ENCODE measurements at places on chromosomes 12 and 14. TPM values are rescaled to one million over a fixed set of nuclear protein-coding genes. Genes with fewer than 3 reads are reported as not detected.

GRCh38 chr12:47828976-47829482 is 9.3 kb upstream of the HDAC7 start:
- H3K4me3 ChIP-seq, result peak overlapping the region; percentile 9
- peaks cover 23% of the 10 kb centered on the region for H3K4me1 ChIP-seq
- no peaks in the 10 kb centered on the region for H3K27me3 ChIP-seq
- peak overlapping the region; percentile 95 for H3K27ac ChIP-seq

DNA sequence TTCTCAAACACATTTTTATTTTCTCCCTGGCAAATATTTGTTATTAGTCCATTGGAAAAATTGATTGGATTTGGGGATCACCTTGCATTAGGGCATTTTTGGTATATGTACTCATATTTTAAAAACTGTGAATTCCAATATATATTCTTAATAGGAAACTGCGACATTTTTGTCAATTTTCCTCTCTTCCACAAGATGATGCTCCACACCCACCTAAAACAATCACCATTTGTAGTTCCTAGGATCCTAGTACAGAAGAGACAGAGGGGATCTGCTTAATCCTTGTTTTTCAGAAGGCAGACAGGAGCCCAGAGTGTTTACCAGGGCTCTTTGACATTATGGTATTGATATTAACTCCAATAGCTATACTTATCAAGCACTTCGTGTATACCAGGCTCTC is 22.8 kb upstream of the OASL start:
- DNase-seq, result no peak
- no peaks in the 10 kb centered on the region for H3K4me1 ChIP-seq
- H3K27ac ChIP-seq, result no peak overlapping the region

GRCh38 chr14:42277840-42278239 is 671.2 kb downstream of the LRFN5 start:
- DNase-seq, result no peak
- H3K4me1 ChIP-seq, result no peaks in the 10 kb centered on the region
- no peak overlapping the region for H3K4me3 ChIP-seq
- H3K27ac ChIP-seq, result no peak overlapping the region
- H3K36me3 ChIP-seq, result no peaks in the 10 kb centered on the region

DNA sequence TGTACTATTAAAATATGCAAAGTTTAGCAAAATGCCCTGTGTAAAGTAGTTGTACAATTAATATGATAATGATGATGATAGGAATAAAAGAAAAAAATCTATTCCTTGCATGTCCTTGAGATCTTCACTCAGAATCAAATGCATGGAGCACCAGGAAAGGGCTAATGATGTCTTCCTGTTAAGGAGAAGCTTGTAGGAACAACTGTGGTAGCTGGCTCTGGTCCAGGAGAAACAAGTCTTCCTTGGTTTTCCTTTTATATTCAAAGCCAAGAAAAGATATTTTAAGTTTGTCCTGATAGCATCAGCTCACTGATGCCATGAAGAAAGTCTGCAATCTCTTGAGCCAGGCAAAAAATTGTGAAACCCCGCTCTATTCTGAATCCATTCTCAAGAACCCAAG is 138.9 kb downstream of the PIK3C2G start:
- no peaks in the 10 kb centered on the region for H3K27me3 ChIP-seq
- no peak overlapping the region for H3K27ac ChIP-seq
- no peaks in the 10 kb centered on the region for H3K4me1 ChIP-seq
- H3K4me3 ChIP-seq, result no peak overlapping the region
- DNase-seq, result no peak

The VASH1 gene
- total RNA-seq, result 7.8 TPM

DNA sequence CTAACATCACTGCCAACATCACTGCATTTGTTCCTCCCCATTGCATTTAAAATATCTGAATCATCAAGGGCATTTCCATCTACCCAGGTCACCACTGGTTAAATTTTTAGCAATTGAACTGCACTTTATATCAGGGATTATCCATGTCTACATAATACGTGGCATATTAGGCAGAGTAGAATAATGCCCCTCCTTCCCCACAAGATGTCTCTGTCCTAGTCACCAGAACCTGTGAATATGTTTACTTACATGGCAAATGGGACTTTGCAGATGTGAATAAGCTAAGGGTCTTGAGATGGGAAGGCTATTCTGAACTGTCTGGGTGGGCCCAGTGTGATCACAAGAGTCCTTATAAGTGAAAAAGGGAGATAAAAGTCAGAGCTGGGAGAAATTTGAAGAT is 181.7 kb upstream of the ARID2 start:
- H3K27ac ChIP-seq, result no peak overlapping the region
- no peaks in the 10 kb centered on the region for H3K36me3 ChIP-seq
- no peak for DNase-seq
- no peaks in the 10 kb centered on the region for H3K27me3 ChIP-seq
- no peak overlapping the region for H3K4me3 ChIP-seq
- H3K4me1 ChIP-seq, result no peaks in the 10 kb centered on the region

GRCh38 chr12:65023485-65023884 is 97.6 kb downstream of the WIF1 start:
- no peak overlapping the region for H3K4me3 ChIP-seq
- DNase-seq, result no peak
- H3K4me1 ChIP-seq, result no peaks in the 10 kb centered on the region

DNA sequence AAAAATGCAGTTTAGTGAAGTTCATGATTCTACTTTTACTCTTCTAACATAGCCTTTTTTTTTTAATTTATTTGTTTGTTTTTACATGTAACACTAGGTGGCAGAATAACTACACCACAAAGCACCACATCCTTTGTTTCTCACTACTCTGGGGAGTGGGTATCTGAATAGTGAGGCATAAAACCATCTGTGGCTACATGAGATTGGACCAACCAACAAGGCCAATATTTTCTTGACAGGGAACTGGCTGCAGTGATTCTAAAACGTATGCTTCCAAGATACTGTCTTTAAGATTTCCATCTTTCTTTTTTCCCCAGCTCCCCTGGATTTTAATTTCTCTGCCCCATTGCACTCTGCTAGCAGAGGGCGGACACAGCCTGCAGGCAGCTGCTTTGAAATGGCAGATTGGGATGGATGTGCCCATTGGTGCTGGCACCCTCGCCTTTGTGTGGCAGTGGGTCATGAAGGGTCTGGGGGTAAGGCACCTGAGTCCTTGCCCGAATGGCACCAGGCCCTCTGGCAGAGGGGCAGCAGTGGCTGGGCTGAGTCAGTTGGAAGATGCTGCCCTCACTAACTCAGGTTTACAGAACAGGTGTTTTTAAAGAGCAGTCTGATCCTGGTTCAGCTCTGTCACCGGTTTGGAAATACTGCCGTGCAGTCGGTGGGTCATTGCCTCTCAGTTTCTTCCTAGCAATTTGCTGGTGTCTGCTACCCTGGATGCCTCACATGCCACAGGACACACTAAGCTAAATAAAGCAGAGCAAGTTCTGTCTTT is 429.1 kb downstream of the RAD51B start:
- H3K4me1 ChIP-seq, result peaks cover 59% of the 10 kb centered on the region
- peak overlapping the region; percentile 90 for H3K27ac ChIP-seq
- H3K4me3 ChIP-seq, result no peak overlapping the region
- no peaks in the 10 kb centered on the region for H3K36me3 ChIP-seq
- no peaks in the 10 kb centered on the region for H3K27me3 ChIP-seq

GRCh38 chr12:109538191-109538863 is 35.0 kb downstream of the MMAB start:
- H3K27me3 ChIP-seq, result no peaks in the 10 kb centered on the region
- H3K4me1 ChIP-seq, result no peaks in the 10 kb centered on the region
- peaks cover 15% of the 10 kb centered on the region for H3K36me3 ChIP-seq
- no peak overlapping the region for H3K27ac ChIP-seq
- no peak overlapping the region for H3K4me3 ChIP-seq

The AICDA gene
- total RNA-seq, result not detected

The TBX5 gene
- total RNA-seq, result 6.2 TPM

The GDF3 gene
- total RNA-seq, result not detected

- peak overlapping the region; percentile 48 for H3K27ac ChIP-seq
- DNase-seq, result no peak
- H3K36me3 ChIP-seq, result no peaks in the 10 kb centered on the region
- peaks cover 3% of the 10 kb centered on the region for H3K27me3 ChIP-seq
These were observed 495 bp downstream of the TMEM121 start for GRCh38 chr14:105526776-105527380.

- no peak for DNase-seq
- H3K36me3 ChIP-seq, result no peaks in the 10 kb centered on the region
- H3K4me1 ChIP-seq, result no peaks in the 10 kb centered on the region
- H3K27me3 ChIP-seq, result no peaks in the 10 kb centered on the region
- H3K4me3 ChIP-seq, result no peak overlapping the region
These were observed 1294.7 kb downstream of the TMEM121 start for GRCh38 chr14:106821119-106821518.

The FSCB gene
- not detected for total RNA-seq

- H3K4me3 ChIP-seq, result no peak overlapping the region
- no peaks in the 10 kb centered on the region for H3K36me3 ChIP-seq
- no peak for DNase-seq
- no peak overlapping the region for H3K27ac ChIP-seq
These were observed 101.2 kb downstream of the AKAP6 start for GRCh38 chr14:32430326-32430725.

GRCh38 chr12:24478254-24478653 is 470.6 kb downstream of the BCAT1 start:
- no peak overlapping the region for H3K4me3 ChIP-seq
- no peak overlapping the region for H3K27ac ChIP-seq
- no peaks in the 10 kb centered on the region for H3K27me3 ChIP-seq
- H3K36me3 ChIP-seq, result no peaks in the 10 kb centered on the region
- DNase-seq, result no peak

The RFLNA gene
- total RNA-seq, result not detected

The SMCO2 gene
- total RNA-seq, result not detected
